ENCODE measurements at places on chromosomes 6 and 20.

- no peaks in the 10 kb centered on the region for H3K27me3 ChIP-seq
- no peak overlapping the region for H3K27ac ChIP-seq
- H3K4me3 ChIP-seq = no peak overlapping the region
- no peak for DNase-seq
- peaks cover 43% of the 10 kb centered on the region for H3K36me3 ChIP-seq
Observed at GRCh38 chr20:428658-429200, 20.6 kb downstream of the RBCK1 start.

DNA sequence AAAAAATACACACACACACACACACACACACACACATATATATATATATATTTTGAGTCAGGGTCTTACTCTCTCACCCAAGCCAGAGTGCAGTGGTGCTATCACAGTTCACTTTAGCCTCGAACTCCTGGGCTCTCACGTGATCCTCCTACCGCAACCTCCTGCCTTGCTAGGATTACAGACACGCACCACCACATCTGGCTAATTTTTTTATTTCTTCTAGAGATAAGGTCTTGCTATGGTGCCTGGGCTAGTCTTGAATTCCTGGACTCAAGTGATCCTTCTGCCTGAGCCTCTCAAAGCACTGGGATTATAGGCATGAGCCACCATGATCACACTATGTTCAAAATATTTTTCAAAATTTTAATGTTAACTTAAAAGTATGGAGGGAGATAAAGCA is 43.5 kb downstream of the NUP153 start:
- peaks cover 30% of the 10 kb centered on the region for H3K36me3 ChIP-seq
- H3K4me1 ChIP-seq = no peaks in the 10 kb centered on the region
- no peak for DNase-seq

GRCh38 chr6:90135667-90136066 is 161.0 kb downstream of the BACH2 start:
- H3K4me3 ChIP-seq = no peak overlapping the region
- peak; percentile 34 for DNase-seq
- no peaks in the 10 kb centered on the region for H3K27me3 ChIP-seq

GRCh38 chr6:99344289-99344688 is 5.2 kb downstream of the FAXC start:
- H3K4me3 ChIP-seq = no peak overlapping the region
- H3K27me3 ChIP-seq = no peaks in the 10 kb centered on the region
- H3K27ac ChIP-seq = no peak overlapping the region
- peaks cover 8% of the 10 kb centered on the region for H3K4me1 ChIP-seq

GRCh38 chr6:114315831-114316595 is 26.8 kb downstream of the HS3ST5 start:
- no peaks in the 10 kb centered on the region for H3K36me3 ChIP-seq
- no peak overlapping the region for H3K4me3 ChIP-seq
- H3K27me3 ChIP-seq = no peaks in the 10 kb centered on the region
- no peak overlapping the region for H3K27ac ChIP-seq
- no peaks in the 10 kb centered on the region for H3K4me1 ChIP-seq
- DNase-seq = no peak

- H3K4me3 ChIP-seq = no peak overlapping the region
- H3K36me3 ChIP-seq = no peaks in the 10 kb centered on the region
- no peak overlapping the region for H3K27ac ChIP-seq
- DNase-seq = no peak
Observed at GRCh38 chr6:112259337-112259675, 4.9 kb upstream of the LAMA4 start.

All from trophoblast cell (in vitro differentiated cells and primary cell).